ENCODE measurements at places on chromosomes 3 and 15.

GRCh38 chr3:177777699-177778098 is 580.4 kb upstream of the TBL1XR1 start:
- peak; percentile 78 for DNase-seq

- no peak for DNase-seq
Observed at GRCh38 chr3:17505856-17506255, 236.6 kb downstream of the TBC1D5 start.

- DNase-seq: no peak
Observed at GRCh38 chr3:40780925-40781406, 256.2 kb downstream of the ZNF621 start.

DNA sequence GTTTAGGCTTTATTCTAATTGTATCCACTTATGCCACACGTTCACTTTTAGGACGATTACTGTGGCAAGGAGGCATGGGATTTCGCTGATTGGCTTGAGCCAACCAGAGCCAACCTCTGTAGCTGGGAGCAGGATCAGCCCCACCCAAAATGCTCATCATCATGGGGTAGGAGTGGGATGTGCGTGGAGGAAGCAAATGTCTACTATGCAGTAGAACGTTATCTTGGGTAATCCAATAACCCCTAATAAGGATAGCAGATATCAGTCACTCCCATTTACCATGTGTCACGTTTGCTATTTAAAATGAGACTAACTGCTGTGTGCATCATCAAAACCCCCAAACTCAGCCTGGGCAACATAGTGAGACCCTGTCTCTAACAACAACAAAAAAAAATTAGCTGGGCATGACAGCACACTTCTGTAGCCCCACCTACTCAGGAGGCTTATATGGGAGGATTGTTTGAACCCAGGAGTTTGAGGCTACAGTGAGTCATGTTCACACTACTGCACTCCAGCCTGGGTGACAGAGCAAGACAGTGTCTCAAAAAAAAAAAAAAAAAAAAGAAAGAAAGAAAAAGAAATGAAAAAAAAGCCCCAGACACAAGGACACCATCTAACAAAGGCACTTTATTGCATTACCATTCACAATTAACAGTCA is 17.8 kb upstream of the ITGB5 start:
- DNase-seq: no peak

DNA sequence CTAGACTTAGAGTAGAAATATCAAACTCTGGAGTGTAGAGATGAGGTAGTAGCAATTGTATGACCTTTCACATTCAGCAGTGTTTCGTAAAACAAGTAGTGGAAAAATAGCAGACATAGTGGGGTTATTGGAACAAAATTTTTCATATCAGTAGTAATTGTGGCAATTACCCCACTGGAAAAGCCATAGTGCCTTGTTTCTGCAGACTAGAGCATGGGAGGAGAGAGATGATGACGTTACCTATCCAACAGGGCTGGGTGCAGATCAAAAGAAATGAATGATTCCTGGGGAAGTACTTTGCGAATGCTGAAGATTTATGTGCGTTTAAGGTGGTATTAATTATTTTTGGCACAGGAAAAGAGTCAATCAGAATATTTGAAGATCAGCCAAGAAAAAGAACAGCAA is 147.0 kb upstream of the LRRFIP2 start:
- no peak for DNase-seq

DNA sequence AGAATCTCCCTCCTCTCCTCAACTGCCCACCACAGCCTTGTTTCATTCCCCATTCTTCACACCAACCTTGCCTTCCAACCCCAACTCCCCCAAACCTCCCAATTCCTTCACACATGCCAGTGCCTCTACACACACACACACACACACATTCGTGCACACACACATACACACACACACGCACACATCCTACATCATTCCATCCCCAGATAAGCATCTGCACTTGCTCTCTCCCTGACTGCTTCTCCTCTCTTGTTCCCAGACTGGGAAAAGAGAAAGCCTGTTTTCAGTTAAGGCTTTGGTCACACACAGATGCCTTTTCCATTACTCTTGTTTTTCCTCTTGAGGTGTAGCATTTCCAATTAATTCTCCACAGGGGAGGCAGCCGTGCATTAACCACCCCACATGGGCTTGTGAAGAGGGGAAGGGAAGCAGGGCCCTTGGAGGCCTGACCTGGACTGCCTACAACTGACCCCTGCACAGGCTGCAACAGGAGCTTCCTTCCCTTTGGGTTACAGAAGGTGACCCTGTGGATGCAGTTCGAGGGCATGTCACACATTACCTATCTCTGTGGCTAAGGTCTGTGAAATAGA is 32.0 kb upstream of the BOC start:
- DNase-seq: no peak

- DNase-seq: no peak
Observed at GRCh38 chr3:108053067-108053466, 37.8 kb downstream of the CD47 start.

DNA sequence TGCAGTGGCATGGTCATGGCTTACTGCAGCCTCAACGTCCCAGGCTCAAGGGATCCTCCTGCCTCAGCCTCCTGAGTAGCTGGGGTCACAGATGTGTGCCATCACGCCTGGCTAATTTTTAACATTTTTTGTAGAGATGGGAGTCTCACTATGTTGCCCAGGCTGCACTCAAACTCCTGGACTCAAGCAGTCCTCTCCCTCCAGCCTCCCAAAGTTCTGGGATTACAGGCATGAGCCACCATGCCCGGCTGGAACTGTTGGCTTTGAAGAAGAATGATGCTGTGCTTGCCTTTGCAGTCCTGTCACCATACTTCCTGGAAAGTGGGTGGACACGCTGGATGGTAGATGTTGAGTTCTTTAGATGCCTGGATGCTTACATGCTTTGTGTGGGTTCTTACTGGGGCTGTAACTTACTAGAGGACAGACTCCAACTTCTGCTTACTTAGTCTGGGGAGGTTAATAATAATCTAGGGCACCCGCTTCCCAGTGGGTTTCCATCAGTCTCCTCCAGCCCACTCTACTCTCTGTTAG is 36.7 kb downstream of the IGF1R start:
- no peak for DNase-seq

DNA sequence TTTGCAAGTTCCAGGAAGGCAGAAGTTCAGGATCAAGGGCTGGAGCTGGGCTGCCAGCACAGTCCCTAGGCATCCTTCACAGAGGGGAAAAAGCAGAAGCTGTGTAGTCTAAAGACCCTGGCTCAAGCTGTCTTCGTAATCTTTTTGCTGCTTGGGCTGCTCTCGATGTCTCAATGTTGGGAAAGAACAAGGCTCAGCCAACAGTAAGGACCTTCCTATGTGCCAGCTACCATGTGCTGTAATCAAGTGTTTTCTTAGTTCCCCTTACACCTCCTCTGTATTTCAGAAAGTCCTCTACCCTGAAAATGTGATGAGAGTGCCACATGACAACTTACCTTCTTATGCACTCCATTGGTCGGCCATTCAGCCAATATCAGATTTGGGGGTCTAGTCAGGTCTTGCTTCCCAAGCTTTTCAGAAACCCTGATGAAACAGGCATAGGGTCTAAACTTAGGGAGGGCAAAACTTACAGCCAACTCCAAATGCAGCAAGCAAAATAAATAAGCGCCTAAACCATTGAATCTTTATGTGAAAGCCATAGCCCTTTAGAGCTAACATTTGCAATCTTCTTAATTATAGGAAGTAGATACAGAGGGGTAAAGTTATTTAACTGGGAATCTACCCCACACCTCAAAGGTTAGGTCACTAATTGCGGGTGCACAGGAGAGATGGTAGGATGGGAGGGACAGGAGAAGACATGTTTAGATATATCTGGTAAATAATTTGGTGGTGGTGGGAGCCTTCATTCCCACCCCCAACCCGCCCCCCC is 1.2 kb upstream of the EDEM1 start:
- DNase-seq: peak; percentile 70

DNA sequence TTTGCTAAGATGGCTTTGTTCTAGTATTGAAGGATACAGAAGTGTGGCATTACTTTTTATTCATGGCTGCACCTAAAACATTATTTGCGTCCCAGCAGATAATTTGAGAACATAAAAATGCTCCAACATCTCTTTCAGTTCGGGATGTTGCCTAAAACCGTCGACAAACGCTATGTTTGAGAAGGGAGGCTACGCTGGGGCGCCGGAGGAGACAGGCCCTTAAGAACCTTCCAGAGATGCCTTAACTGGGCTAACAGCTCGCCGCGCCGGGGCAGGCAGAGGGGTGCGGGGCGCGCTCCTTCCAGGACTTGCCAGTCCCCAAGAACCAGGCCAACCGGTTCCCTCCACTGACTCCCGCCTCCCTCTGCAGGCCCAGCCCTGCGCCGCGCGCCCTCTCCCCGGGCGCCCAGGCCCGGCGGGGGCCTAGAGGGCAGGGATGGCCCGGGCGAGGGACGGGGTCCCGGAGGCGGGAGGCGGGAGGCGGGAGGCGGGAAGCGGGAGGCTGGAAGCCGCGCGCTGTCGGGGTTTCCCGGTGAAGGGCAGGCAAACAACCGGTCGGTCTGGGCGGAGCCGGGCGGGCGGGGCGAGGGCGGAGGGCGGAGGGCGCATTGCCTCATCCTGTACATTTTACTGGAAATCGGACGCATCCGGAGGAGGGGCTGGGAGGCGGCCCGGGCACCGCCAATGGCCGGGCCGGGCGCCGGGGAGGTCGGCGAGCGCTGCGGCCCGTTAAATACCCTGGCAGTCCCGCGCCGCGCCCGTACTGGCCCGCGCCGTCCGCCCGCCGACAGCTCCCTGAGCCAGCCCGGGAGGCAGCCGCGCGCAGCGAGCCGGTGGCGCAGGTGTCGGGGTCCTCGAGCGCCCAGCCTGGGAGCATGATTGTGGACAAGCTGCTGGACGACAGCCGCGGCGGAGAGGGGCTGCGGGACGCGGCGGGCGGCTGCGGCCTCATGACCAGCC is at the start of gene NFKBIZ:
TSS of gene NFKBIZ (plus strand) at position 761 of the 960 bp plus-strand sequence. CDS start at position 876, 115 bp downstream.
- DNase-seq: peak; percentile 94

GRCh38 chr15:33282226-33283020 is 28.3 kb upstream of the RYR3 start:
- no peak for DNase-seq

DNA sequence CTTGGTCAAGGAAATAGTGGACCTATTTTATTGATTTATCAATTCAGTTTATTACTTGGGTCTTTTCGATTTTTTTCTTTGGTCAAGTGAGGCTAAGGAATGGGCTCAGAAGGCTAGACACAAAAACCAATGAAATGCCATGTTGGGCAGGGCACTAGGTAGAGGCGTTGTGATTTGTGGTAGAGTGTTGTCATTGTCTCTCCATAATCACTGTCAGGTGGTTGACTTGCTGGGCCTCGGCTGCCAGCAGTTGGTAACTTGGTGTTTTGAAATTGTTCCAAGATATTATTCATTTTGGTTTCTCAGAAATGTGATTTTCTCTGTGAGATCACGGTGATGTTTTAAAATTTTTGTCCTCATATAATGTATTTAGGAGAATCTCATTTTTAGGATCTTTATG is 173.6 kb downstream of the KLHL25 start:
- DNase-seq: no peak

DNA sequence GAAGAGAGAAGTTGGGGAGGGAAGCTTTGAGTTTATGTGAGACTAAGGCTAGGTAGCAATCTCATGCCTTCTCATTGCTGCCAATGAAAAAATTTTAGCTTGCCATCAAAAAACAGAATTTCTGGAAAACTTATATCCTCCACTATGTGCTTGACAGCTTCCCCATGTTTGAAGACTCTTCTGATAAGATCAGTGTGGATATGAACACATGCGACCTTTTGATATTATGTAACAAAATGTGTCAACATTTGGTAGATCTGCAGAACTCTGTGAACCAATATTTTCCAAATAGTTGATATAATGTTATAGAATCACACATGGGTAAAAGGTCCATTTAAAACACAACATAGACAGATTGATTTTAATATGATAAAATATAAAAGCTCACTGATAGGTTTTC is 380.9 kb upstream of the PROK2 start:
- no peak for DNase-seq

GRCh38 chr3:107308716-107309115 is 68.5 kb upstream of the CCDC54 start:
- no peak for DNase-seq

- no peak for DNase-seq
Observed at GRCh38 chr3:98745718-98746117, 17.4 kb upstream of the ST3GAL6 start.

DNA sequence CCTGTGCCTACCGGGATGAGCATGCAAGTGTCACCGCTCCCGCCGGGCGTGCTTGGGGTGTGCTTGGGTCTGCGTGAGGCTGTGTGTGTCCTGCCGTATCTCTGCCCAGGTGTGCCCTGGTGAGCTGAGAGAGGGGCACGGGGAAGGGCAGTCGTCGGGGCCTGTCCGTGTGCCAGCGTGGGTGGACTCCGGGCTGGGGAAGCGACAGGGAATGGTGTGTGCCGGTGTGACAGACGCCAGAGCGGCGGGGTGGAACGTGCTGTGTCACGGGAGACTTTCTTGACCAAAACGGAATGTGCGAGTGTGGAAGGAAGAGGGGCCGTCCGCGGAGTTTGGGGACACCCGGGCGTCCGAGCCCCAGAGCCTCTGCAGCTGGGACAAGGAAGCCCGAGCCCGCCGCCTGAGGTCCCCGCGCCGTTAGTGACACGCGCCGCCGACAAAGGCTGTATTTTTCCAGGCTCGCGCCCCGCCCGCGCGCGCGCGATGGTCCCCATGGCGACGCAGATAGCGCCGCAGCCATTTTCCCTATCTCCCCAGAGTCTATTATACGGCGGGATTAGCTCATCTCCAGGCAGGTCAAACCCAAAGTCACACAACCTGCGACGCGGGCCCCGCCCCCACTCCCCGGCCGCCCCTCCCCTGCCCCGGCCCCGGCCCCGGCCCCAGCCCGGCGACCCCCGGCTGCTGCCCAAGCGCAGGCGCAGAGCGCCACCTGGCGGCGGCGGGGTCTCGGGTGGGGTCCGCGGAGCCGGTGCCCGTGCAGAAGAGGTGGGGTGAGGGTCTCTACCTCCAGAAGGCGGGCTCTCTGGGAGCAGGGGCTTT is 4.5 kb upstream of the GATA2 start:
- DNase-seq: peak; percentile 92

DNA sequence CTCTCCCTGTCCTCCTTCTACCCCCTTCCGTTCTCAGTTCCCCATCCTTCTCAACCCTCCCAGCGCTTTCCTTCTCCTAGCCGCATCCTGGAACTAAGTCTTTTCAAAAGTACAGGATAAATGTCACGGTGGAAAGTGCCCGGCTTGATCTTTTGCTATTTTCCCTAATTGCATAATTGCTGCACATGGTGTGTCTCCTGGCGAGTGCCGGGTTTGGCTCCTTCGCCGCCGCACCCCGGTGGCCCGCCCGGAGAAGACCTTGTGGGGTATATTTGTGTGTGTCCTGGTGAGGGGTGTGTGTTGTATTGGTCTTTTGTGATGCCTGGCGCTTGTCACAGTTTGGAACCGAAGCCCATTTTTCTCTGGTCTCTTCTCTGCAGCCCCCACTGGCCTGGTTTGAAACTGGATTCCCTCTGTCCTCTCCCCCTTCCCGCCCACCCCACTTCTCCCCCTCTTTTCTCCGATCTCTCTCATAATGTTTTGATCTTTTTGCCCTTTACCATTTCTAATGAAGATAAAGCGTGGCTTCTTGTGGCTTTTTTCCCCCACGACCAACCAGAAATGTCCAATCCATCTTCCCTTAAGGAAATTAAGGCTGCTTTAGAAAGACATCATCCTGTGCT is 692 bp downstream of the UBE2E2 start:
- DNase-seq: peak; percentile 7

GRCh38 chr15:87628311-87628710 is 628.2 kb downstream of the NTRK3 start:
- DNase-seq: no peak

GRCh38 chr3:30510596-30510995 is 95.8 kb upstream of the TGFBR2 start:
- DNase-seq: no peak
